ENCODE measurements at places on chromosomes 16 and 17.

DNA sequence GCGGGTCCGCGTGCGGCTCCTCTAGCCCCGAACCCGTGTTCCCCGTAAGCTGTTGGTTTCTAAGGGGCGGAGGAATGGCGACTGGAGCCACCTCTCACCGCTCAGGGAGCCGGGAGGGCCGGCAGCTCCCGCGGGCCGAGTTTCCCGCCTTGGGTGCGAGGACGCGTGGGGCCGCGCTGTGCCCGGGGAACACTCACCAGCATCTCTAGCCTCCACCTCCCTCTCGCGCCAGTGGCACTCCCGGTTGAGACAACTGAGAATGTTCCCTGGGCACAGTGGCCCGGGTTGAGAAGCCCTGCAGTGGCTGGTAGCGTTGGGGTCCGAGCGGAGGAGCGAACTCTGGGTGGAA lies 560 bp downstream of the TELO2 start:
- peak; percentile 39 for DNase-seq

DNA sequence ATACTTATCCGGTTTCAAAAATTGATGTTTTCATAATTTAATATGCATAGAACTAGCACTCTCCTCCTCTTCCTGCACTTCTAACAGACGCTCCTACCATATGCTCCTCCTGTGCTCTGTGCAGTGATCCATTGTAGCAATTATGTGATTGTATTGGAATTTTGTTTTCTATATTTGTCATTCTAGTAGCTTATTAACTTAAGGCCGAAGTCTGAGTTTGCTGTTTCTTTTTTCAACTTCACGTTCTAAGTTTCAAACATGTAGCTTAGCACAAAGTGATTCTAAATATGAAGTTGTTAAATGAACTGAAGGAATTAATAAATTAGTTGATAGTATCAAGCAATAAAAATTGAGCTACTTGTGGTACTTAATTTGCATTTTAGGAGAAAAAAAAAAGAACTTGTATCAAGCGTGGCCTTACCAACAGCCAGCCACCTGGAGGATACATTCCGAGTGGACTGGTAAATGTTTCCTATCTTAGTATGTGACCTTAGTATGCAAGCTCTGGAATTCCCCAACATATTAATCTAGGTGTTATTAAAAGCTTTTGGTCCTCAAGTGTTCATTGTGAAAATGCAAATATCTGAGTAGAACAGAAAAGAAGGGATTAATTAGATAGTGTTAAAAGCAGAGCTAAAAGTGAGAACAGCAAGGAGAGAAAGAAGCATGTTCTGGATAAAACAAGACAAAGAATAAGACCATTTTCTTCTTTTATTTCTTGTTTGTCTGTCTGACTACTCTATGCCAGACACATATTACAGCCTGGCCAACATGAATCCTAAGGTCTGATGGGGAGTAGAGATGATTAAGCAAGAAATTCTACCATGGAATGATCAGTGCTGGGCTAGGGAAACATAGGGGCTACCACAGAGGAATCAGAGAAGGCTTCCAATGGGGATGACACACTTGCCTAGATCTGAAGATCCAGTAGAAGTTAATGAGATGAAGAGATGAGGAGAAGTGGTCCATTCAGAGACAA lies 290.4 kb upstream of the MON1B start:
- no peak for DNase-seq

GRCh38 chr16:3076577-3076976 lies 11.1 kb downstream of the IL32 start:
- no peak for DNase-seq

- no peak for DNase-seq
Observed at GRCh38 chr17:69516225-69516624, 101.7 kb downstream of the MAP2K6 start.
